ENCODE measurements at places on chromosomes 12 and 14. TPM values are rescaled to one million over a fixed set of nuclear protein-coding genes. Genes with fewer than 3 reads are reported as not detected.
A peak's percentile ranks its signal among the peaks of the same experiment; 100 is the strongest.

The AHNAK2 gene
- polyA plus RNA-seq, result 4.0 TPM

The CCDC197 gene
- 1.3 TPM for polyA plus RNA-seq

DNA sequence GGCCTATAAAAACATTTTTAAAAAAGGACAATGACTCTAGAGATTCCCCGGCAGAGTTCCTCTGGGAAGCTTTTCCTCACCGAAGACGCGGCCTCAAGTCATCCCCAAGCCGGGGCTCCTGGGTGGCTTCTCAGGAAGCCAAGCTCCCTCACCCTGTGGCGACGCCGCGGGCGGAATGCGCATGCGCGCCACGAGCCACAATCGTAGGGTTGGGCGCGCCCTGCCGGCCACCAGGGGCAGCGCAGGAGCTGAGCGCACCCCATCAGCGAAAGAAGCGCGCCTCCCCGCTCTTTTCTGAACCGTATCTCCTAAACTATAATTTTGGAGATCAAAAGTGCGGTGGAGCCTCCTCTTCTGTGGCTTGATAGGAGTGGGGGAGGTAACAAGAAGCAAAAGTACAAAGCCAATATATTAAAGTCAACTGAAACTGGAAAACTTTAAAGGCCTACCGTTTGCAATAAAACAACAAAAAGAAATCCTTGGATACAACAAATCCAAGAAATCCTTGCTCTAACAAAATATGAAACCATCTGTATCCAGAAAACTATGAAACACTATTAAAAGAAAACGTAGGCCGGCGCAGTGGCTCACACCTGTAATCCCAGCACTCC is 17.4 kb upstream of the CHFR start:
- no peak overlapping the region for H3K4me3 ChIP-seq
- no peaks in the 10 kb centered on the region for H3K36me3 ChIP-seq
- no peak overlapping the region for H3K27ac ChIP-seq
- peak; percentile 76 for DNase-seq
- no peaks in the 10 kb centered on the region for H3K4me1 ChIP-seq
- no peaks in the 10 kb centered on the region for H3K27me3 ChIP-seq

DNA sequence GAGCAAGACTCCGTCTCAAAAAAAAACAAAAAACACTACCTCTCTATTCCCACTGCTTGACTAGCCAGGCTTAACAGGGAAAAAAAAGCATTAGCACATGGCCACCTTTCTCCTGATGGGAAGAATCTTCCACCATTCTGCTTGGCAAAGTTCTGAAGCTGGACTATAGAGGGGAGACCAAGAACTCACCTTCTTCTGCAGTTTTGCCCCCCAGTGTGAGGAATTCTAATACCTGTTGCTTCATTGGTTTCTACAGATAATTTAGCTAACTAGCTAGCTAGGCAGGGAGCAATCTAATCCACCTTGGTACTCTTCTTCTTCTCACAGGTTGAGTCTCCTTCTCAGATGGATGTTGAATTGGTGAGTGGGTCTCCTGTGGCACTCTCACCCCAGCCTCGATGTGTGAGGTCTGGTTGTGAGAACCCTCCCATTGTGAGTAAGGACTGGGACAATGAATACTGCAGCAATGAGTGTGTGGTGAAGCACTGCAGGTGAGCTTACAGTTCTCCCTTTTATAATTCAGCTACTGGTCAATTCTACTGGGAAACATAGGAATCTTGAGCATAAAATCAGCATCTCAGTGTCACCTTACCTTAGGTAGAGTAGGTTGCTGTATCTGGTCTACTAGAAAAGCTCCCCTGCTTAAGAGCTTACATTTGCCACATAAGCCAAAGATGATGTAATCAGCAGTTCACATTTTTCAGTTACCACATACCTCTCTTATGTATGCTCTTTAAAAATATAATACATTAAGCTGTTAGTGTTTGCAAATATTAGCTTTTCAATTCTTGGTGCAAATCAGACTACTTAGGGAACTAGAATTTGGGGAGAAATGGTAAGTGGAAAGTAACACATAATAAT is 16.0 kb downstream of the METTL3 start:
- peaks cover 80% of the 10 kb centered on the region for H3K36me3 ChIP-seq
- H3K27me3 ChIP-seq, result no peaks in the 10 kb centered on the region
- no peaks in the 10 kb centered on the region for H3K4me1 ChIP-seq
- no peak for DNase-seq

The GPR162 gene
- polyA plus RNA-seq, result 7.0 TPM

The SUSD6 gene
- 5.9 TPM for polyA plus RNA-seq

GRCh38 chr14:91231446-91231845 is 13.1 kb downstream of the GPR68 start:
- no peak for DNase-seq
- H3K36me3 ChIP-seq, result no peaks in the 10 kb centered on the region
- no peak overlapping the region for H3K27ac ChIP-seq
- H3K4me1 ChIP-seq, result no peaks in the 10 kb centered on the region
- H3K4me3 ChIP-seq, result no peak overlapping the region

DNA sequence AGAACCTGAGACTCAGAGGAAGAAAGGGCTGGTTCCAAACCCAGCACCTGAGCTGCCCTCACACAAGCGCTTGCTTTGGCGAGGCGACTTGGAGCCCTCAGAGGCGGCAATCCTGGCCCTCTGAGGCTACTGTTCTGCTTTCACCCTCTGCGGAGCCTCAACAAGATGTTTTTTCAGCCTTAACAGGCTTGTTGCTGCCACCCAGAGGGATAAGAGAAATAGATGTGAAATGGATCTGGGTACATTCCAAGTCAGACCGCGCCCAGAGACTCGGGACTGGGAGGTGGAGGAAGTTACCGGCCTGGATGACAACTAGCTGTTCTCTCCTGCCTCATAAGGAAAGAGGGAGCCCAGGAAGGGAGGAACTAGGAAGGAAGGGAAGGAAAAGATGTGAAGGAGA is 89.6 kb downstream of the TTC7B start:
- H3K27me3 ChIP-seq, result no peaks in the 10 kb centered on the region
- H3K4me3 ChIP-seq, result no peak overlapping the region
- H3K27ac ChIP-seq, result no peak overlapping the region
- H3K36me3 ChIP-seq, result peaks cover 17% of the 10 kb centered on the region
- H3K4me1 ChIP-seq, result no peaks in the 10 kb centered on the region
- DNase-seq, result no peak

The LRFN5 gene
- polyA plus RNA-seq, result 0.73 TPM

GRCh38 chr14:90572441-90573150 is 175.8 kb downstream of the CALM1 start:
- H3K4me1 ChIP-seq, result peaks cover 39% of the 10 kb centered on the region
- H3K36me3 ChIP-seq, result peaks cover 5% of the 10 kb centered on the region
- H3K27me3 ChIP-seq, result no peaks in the 10 kb centered on the region
- H3K27ac ChIP-seq, result no peak overlapping the region
- DNase-seq, result no peak

DNA sequence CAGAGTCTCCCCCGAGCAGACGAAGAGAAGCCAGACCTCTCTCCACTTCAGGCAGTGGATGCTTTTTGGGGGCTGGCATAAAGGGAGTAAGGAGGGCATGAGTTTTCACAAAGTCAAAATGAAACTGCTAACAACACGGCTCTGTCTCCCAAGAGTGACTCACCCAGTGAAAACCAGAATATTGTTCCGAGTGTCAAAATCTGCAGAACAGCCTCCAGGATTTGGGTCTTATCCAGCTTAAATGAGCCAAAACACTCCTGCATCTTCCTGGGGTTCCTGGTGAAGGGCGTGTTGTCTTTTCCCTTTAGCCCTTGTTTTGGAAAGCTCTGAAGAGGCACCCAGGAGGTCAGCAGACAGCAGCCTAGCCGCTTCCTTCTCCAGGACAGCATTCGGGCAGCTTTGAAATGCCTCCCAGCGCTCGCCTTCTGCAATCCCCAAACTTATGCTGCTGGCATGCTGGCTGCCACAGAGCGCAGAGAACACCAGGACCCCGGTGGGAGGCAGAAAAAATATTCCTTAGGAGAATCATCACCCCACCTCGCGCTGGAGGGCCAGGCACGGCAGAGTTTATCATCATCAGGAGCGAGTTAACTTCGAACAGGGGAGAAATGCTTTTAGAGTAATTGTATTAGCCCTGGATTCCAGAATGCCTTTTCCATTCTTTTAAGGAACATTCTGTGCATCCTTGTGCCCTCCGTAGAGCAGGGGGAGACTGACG is 117.7 kb upstream of the NCOR2 start:
- peaks cover 90% of the 10 kb centered on the region for H3K4me1 ChIP-seq
- DNase-seq, result no peak
- H3K27ac ChIP-seq, result peak overlapping the region; percentile 91
- H3K4me3 ChIP-seq, result no peak overlapping the region
- H3K36me3 ChIP-seq, result no peaks in the 10 kb centered on the region

The TTC9 gene
- 0.22 TPM for polyA plus RNA-seq

All from heart right ventricle (tissue), 16 donors.